ENCODE measurements at places on chromosomes 1 and 21.

DNA sequence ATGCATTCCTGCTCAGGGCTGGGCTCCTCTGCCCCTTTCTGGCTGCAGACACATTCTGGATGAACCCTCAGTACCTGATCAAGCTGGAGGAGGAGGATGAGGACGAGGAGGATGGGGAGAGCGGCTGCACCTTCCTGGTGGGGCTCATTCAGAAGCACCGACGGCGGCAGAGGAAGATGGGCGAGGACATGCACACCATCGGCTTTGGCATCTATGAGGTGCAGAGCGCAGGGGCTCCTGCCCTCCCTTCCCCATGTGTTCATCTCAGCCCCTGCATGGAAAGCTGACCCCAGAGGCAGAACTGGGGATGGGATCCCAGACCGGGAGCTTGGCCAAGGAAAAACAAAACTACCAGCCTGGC, 43.1 kb downstream of the CAPN2 start:
- no peak for DNase-seq

DNA sequence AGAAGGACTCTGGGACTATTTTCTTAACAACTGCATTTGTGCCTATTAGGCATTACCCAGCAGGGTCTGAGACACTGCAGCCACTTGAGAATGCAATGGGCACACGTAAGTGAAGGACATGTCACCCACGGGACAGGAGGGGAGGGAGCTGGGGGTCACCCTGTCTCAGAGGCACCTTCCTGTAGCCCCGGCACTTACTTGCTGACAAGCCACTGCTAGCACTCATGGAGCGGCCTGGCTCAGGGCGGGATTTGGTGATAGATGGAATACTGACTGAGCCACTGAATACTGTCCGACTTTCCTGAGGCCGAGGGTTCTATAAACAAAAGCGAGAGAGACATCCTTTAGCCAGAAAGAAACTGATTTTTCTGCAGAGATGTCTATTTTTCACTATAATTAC, 64.7 kb downstream of the COQ8A start:
- DNase-seq: no peak

DNA sequence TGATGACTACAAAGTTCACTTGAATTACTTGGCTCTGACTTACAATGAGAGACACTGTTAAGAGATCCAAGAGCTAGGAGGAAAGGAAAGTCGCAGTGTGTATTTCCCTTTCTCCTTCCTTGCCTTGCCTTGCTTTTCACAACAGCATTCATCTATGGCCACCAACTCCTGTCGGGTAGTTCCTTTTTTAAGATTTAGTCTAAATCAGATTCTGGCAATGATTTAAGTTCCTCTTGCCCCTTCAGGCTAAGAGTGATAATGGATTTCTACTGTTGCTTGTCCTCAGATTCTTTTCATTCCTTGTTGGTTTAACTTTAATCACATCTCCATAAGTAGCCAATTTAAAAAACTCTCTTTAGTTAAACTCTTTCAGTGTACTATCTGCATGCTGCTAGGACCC, 91.9 kb downstream of the GTF2B start:
- DNase-seq: no peak

DNA sequence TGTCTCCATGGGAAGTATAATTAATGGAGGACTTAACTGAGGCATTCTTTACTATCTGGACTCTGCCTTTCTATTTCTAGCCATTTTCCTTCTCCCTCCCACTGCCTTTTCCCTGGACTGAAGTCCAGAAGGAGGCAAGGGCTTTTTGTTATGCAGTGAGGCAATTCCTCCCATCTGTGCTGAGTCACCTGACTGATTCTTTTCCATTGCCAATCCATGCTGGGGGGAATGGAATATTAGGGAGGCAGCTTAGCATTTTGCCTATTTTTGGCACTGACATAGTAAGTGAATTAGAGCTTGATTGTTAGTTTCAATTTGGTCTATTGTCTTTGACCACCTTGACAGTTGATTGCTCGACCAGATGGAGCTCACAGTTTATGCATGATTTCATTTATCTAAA, 1000.6 kb upstream of the PRMT6 start:
- DNase-seq: no peak

GRCh38 chr1:111422546-111423391, 4.8 kb downstream of the OVGP1 start:
- DNase-seq: no peak

DNA sequence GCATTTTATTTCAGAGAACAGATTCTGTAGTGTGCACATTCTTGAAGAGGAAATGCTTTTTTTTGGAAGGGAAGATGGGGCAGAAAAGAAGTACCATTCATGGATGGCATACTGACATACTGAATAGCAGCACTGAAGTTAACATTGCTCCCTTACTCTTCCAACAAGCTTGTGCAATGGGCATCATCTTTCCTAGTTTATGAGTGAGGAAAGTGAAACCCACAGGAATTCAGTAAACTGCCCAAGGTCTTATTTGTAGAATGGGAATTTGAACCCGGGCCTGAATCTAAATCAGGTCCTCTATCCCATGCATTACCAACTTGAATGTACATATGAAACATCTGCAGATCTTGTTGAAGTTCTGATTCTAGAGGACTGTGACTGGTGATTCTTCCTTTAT, 215.7 kb upstream of the FGGY start:
- DNase-seq: no peak

- DNase-seq: no peak
Observed at GRCh38 chr1:67741121-67741520, 56.1 kb downstream of the GADD45A start.

DNA sequence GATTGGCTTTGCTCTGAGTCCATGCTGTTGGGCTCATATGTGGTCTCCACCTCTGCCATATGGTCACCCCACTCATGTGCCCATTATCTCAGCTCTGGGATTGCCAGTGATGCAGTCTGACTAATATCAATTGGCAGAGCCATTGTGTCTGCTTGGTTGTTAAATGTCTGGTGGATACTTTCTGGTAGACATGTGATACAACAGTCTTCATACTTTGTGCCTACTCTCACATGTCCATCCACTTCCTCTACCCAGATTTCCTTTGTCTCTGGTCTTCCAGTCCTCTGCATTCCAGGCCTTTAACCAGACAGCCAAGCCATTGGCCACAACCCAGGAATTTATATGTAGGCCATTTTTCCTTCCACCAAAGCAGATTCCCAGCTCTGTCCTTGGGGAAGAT, 30.8 kb upstream of the DIPK1A start:
- no peak for DNase-seq

- no peak for DNase-seq
Observed at GRCh38 chr1:65751961-65752360, 40.7 kb upstream of the PDE4B start.

DNA sequence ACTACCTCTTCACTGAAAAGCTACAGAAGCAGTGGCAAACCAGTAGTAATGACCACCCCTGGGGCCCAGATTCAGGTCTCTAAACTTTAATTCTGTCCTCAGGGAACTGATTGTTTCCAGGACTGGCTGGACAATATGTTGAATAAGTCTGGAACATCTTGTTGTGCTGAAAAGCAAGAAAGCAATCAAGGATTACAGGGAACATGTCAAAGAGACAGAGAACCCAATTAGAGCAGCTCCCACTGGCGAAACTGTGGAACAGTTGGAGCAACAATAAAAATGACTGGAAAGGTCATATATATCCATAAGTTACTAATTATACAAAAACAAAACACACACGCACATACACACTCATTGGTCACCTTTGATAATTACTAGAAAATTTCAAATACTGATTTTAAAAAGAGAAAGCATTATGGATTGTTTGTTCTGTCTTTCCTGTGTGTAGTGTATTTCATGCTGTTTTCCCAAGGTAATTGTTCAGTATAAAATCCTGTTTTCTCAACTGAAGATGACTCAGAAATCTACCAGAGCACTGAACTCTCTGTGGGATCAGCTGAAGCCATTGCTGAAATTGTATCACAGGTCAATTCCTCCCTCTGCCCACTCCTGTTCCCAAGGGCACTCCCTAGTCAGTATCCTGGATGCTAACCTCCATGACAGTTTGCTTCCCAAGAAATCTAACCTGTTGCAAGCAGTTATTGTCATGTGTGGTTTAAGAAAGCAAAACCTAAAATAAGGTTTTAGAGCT, 83.6 kb upstream of the RGS1 start:
- DNase-seq: no peak

GRCh38 chr1:208134491-208134890, 109.7 kb downstream of the PLXNA2 start:
- no peak for DNase-seq

DNA sequence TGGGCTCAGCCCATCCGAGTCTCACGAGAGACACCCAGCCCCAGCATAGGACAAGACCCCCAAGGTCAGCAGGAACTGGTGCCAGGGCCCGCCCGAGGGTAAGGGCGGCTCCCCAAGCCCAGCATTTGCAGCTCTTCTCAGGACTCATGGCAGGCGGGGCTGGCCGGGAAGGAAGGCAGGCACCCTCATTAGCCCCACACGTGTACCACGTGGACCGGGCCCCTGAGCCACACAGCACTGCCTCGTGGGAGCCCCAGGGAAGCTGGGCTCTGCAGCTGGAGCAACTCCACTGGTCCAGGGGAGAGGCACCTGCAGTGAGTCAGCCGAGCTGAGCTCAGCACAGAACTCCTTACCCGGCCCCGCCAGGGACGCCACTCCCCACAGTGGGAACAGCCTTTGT, 97.7 kb upstream of the IFFO2 start:
- no peak for DNase-seq

- DNase-seq: no peak
Observed at GRCh38 chr21:42313501-42313969, 1.7 kb downstream of the TFF3 start.

DNA sequence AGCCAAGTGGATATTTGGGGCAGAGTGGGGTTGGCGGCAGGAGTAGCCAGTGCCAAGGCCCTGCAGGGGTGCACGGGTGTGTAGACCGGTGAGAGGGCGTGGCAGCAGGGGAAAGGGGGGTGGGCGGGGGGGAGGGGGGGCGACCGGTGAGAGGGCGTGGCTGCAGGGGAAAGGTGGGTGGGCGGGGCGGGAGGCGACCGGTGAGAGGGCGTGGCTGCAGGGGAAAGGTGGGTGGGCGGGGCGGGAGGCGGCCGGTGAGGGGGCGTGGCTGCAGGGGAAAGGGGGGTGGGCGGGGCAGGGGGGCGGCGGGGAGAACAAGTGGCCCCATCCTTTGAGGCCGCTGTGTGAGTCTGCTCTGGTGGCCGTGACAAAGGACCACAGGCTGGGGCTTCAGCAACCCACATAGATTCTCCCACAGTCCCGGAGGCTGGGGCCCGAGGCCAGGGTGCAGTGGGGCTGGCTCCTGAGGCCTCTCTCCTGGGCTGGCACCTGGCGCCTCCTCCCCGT, 25.8 kb downstream of the RRP1 start:
- no peak for DNase-seq

- DNase-seq: no peak
Observed at GRCh38 chr1:189678779-189679178, 798.9 kb downstream of the BRINP3 start.

DNA sequence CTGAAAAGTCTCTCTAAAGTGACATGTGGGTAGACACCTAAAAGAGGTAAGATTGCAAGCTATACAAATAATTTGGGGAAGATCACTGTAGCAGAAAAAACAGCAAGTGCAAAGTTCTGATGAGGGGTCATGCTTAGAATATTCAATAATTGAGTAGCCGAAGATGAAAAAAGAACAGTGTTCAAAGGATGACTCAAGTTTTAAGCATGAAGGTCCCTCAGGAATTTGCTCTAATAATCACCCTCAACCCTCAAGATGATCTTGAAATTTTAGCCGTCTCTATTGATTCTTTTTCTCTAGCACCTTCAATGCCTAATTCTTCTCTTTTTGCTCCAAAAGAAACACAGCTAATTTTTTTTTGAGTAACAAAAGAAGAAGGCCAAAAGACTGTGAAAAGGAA, 190.6 kb upstream of the ZNHIT6 start:
- DNase-seq: no peak

- DNase-seq: no peak
Observed at GRCh38 chr1:235093013-235093695, 35.5 kb downstream of the TOMM20 start.

- no peak for DNase-seq
Observed at GRCh38 chr1:221625026-221625425, 116.9 kb downstream of the DUSP10 start.

DNA sequence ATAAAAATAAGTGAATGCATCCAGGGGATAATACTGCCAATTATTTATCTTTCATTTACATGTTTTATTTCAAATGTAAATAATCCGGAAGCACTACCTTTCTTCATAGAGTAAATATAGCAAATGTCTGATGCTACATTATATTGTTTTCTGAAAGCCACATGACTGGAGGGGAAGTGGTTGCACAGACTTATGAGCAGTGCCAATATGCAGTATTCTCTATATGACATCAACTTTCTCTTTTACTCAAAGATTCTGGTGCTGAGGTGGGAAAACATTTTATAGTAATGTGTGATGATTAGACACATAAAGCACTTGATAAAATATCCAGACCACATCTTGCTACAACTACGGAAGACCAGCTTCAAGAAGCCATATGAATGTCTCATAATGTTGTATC, 314.7 kb downstream of the NEGR1 start:
- no peak for DNase-seq

GRCh38 chr1:179879797-179880196, 2.2 kb upstream of the TOR1AIP2 start:
- DNase-seq: no peak

DNA sequence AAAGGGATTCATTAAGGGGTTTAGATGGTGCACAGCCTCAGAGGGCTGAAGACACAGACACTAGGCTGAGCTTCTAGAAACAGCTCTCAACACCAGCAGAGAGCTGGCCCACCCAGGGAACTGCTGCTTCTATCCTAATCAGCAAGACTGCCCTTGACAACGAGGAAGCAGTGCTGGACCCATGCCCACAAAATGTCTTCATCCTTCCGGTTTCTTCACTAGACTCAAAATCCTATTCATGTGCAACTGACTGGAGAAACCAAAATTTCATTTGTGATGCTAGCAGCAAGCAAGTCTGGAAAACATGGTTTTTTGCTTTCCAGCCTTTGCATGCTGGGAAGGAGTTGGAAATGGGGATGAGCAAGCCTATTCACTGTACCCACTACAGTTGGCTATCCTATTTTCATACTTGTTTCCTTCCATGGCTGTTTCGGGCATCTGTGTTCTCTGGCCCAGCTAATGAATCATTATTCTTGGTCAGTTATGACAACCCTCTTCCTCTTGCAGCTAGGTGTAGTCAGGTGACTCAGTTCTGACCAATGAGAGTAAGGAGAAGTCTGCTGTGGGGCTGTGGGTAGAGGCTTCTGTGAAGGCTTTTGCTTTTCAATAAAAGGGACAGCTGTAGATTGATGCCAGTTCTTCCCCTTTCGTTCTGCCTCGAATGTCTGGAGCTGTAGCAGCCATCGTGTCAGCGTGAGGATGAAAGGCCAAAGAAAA, 14.6 kb upstream of the TMEM61 start:
- no peak for DNase-seq

- DNase-seq: no peak
Observed at GRCh38 chr1:191099696-191100095, 622.0 kb upstream of the BRINP3 start.

DNA sequence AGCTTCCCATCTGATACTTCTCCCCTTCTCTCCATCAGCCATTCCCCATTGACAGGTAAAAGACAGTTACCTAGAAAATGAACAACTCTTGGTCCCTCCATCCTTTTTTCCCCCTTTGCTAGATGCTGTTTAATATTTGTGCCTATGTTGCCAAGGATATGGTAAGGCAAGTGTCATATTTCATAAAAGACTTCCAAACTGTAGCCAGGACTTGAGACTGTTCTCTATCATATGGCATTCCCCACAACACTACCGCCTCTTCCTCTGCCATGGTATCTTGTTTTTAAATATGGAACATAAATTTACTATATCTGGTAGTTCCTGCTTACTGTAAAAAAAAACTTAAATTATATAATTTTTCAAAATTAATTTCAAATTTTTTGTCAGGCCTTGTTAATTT, 97.2 kb downstream of the PHTF1 start:
- DNase-seq: no peak
